ENCODE measurements at places on chromosomes 1 and 21.

- no peak for DNase-seq
Observed at GRCh38 chr1:236980673-236981072, 23.6 kb downstream of the MT1HL1 start.

DNA sequence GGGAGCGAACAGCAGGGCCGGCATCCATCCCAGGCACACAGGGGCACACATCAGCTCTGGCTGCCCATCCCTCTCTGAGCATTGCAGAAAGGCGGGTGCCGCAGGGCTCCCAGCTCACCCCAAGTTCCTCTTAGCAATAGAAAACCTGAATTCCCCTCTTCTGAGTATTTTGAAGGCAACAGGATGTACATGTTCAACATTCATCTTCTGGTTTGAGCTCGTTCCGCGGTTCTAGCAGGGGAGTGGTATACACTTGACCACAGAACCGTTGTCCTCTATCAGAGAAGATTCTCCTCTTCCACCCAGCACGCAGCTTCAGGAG, 23.6 kb downstream of the ACTA1 start:
- DNase-seq = no peak

- DNase-seq = no peak
Observed at GRCh38 chr1:208874915-208875314, 630.7 kb upstream of the PLXNA2 start.

DNA sequence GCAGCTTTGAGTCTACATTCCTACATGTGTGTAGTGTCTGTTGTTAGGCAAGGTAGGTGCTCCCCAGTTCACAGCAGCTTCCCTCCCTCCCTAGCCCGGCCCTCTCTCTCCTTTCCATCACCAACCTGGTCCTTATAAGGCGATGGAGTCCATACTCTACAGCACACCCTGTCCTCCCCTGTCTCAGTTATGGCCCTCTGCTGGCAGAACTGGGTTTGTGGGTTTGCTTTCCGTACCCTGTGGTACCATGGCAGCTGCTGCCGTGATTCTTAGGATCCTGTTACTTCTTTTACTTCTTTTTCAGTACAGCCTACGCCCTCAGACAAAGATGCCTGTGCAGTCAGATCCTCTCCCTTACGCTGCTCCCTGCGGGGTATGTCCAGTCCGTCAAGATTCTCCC, 31.7 kb downstream of the AK5 start:
- peak; percentile 64 for DNase-seq

DNA sequence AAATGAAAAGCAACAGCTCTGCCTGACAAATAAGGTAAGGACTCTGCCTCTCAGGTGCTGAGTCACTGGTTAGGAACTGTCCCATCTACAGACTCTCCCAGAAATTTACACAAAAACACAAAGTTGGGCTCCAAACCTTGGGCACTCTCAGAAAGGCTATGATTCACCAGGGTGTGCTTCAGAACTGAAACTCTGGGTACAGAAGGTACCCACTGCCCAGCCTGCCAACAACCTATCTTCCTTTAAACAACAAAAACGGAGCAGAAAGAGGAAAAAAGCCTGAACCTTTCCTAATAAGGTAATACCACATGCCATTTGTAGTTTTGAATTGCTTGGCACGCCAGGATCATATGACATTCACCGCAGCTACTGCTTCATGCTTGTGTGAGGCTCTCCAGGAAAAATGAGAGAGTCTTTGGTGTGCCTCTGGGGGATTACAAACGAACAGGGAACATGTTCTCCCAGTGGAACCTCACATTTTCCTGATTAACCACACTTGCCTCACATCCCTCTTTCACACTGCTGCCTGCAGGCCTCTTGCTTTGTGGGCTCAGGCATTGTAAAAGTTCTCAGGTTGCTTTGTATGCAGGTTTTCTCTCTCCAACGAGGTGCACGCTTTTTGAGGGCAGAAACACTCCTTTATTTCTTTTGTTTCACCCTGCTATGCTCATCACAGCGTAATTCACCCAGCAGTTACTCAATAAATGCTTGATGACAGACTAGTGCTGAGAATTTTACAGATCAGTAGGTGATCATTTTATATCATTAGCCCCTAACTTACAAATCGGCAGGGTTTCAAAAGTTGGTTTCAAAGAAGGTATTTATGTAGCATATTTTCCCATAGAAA, 65.1 kb downstream of the GADD45A start:
- no peak for DNase-seq

DNA sequence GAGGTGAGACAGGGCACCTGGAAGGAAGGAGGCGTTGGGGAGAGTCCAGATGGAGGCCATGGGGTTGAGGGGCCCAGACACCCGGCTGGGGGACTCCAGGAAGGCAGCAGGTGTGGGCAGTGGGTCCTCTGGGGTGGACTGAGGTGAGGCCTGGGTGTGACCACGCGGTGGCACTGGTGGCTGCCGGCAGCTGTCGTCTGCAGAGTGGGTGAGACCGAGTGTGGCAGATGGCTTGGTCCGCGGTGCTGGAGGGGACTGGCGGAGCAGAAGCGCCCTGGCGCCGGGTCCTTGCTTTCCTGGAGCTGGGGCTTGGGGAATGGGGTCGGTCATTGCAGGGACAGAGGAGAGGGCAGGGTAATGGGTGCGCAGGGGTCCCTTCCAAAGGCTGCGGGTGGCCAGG, 12.5 kb downstream of the AGRN start:
- DNase-seq = no peak

- peak; percentile 82 for DNase-seq
Observed at GRCh38 chr1:90721210-90722194, 4.4 kb upstream of the BARHL2 start.

DNA sequence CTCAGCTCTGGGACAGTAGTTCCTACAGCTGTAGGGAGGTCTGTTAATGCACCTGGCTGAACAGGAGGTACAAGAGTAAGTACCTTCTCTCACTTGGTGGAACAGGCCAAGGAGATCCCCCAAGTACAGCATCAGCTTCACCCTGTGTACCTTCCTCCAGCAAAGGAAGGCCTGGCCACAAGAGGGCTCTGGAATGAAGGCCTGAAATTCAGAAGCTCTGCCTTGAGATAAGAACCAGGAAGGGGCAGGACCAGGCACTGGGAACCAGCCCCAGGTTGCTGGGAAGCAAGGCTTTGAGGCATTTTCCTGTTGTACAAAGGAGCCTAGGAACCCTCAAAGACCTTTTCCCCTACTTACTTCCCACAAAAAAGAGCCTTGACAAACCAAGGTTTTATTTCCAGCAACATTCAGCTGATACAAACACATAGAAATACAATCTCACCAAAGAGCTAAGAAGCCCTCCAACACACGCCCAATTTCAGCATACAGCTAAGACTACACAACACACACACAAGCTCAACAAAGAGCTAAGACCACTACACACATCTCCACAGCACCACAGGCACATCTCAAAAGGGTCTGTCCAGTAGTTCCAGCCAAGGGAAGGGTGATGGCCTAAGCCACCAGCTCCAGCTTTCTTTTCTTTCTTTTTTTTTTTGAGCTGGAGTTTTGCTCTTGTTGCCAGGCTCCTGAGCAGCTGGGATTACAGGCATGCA, 23.5 kb downstream of the F11R start:
- DNase-seq = no peak

DNA sequence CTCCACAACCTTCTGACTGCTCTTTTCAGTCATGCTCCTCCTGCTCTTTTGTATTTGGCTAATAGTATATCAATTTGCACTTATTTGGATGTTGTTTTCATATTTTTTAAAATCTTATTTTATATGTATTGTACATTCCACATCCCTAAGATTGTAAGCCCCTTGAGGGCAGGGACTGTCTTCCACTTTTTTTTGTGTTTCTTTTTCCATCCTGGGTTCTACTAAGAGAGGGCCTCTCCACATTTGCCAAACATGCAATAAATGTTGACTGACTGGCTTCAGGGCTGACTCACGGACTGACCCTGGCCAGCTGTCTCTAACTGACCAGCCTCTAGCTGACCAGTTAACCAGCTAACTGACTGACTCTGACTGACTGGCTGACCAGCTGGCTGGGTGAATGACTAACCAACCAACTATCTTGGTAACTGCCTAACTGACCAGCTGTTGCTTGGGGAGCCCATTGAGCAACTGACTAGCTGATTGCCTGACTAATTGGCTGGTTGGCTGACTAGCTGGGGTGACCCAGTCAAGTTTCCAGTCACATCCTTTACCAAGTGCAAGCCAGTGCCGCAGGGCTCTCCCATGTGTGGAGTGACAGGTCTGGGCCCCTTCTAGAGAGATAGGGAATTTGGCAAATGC, 16.1 kb downstream of the CSF1 start:
- no peak for DNase-seq

- DNase-seq = no peak
Observed at GRCh38 chr1:237492359-237492758, 398.4 kb downstream of the ZP4 start.

DNA sequence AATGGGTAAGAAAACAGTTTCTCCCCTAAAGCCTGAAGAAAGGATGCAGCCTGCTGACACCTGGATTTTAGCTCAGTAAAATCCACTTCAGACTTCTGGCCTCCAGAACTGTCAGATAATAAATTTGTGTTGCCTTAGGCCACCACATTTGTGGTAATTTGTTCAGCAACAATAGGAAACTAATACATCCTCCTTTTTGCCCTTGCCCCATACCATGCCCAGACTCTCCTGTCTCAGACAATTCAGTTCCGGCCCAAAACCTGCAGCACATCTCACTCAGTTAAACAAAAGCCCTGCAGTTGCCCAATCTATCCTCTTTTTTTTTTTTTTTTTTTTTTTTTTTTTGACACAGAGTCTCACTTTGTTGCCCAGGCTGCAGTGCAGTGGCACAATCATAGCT, 25.8 kb downstream of the SMIM12 start:
- peak; percentile 1 for DNase-seq
